ENCODE measurements at places on chromosomes 3 and 15.

DNA sequence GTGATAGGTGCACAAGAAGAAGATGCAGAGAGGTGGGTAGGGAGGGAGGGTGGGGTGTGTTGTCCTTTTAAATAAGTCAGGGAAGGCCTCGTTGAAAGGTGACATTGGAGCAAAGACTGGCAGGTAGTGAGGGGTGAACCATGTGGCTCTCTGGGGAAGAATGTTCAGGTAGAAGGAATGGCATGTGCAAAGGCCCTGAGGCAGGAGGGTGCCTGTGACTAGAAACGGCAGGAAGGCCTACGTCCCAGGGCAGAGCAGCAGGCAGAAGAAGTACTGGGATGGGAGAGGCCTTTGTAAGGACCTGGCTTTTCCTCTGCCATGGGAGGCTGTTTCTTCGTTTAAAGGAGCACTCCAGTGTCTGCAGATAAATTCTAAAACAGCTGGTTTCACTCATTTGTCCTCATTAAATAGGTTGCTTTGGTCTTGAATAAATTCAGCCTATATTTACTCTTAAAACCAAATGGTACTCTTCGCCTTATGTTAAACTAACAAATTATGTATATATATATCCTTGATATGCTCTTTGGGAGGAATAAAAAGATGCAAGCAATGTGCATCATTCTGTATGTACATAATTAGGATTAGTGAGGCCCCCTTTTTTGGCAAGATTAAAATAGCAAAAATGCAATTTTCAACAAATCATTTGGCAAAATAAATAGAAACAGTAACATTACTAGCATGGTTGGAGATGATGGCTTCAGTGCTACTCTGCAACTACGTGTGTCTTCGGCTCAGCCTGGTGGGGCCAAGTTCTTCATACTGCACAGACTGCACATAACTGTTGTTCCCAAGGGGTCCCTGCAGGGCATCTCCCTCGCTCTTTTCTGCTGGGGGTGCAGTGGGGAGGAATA, 151.4 kb downstream of the KLF13 start:
- DNase-seq = no peak

GRCh38 chr3:114453361-114453780, 159.5 kb downstream of the TIGIT start:
- no peak for DNase-seq

- DNase-seq = no peak
Observed at GRCh38 chr15:65856821-65857455, 12.4 kb upstream of the RAB11A start.

DNA sequence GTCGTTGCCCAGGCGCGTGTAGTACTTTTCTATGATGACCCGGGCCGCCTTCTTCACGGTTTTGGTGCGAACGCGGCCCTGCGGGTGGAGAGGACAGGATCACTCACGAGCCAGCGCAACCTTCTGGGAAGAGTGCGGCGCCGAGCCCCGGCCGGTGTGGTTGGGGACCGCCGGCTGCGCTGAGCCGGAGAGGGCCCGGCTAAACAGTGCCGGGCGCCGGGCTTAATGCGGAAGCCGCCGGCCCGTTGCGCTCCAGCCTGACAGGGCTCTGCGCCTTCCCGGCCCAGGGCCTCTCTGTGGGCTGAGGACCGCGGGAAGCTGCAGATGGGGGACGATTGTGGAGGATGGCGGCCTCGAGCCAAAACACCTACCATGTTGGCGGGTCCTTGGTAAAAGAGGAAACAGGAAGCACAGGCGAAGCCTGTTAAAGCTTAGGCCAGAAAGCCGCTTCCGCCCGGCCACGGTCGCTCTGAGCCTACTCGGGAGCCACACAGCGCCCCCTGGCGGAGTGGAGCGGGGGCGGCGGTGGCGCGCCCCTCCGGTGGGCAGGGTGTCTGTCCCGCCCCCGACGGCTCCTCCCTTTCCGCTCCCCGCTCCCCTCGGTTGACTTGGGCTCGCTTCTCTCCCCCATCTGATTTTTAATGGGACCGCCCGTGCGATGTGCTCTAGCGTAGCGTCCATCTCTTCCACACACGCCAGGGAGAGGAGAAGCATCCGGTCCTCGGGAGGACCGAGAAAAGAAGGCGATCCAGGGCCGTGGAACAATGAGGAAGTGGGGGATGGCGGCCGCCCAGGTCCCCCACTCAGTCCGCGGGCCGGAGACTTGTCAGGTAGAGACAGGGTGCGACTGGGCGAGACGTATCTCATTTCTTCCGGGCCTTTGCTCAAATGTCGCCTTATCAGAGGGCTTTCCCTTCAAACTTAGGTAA, at the start of gene RPS17:
RPS17 (minus strand) TSS at position 403 of the 929 bp plus-strand sequence; CDS start at position 374, 29 bp downstream.
- no peak for DNase-seq

GRCh38 chr3:120093911-120094775, at the start of gene GSK3B:
Gene GSK3B (minus strand): TSS chr3:120094447. CDS start chr3:120093434, 1,013 bp downstream.
- DNase-seq = no peak

DNA sequence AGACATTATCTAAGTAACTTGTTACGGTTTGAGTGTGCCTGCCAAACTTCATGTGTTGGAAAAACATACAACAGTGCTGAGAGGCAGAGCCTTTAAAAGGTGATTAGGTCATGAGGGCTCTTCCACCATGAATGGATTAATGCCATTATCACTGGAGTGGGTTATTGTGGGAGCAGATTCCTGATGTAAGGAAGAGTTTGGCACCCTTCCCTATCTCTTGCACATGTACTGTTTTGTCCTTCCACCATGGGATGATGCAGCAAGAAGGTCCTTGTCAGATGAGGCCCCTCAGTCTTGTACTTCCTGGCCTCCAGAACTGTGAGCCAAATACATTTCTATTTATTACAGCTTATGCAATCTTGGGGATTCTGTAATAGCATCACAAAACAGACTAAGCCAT, 413.9 kb downstream of the EPHA3 start:
- DNase-seq = no peak

- no peak for DNase-seq
Observed at GRCh38 chr3:178474526-178474925, 61.7 kb upstream of the KCNMB2 start.

DNA sequence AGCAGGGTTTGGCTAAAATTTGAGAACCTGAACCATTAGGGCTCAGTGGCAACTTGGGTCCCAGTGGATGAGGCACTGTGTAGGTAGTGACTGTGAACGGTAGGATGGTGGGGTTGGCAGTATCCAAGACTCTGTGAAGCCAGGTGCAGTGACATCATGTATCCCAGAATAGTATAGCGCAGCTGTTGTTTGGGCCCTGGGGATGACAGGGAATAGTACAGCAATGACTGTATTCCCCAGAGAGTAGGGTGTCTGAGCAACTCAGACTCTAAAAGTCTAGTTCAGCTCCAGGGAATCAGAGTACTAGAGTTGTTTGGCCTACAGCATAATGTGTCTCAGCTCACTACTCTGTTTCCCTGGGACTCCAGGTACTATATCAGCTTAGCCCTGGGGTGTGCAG, 20.7 kb upstream of the PPP2R3A start:
- no peak for DNase-seq

- DNase-seq = no peak
Observed at GRCh38 chr3:116663161-116664110, 46.1 kb upstream of the TUSC7 start.

DNA sequence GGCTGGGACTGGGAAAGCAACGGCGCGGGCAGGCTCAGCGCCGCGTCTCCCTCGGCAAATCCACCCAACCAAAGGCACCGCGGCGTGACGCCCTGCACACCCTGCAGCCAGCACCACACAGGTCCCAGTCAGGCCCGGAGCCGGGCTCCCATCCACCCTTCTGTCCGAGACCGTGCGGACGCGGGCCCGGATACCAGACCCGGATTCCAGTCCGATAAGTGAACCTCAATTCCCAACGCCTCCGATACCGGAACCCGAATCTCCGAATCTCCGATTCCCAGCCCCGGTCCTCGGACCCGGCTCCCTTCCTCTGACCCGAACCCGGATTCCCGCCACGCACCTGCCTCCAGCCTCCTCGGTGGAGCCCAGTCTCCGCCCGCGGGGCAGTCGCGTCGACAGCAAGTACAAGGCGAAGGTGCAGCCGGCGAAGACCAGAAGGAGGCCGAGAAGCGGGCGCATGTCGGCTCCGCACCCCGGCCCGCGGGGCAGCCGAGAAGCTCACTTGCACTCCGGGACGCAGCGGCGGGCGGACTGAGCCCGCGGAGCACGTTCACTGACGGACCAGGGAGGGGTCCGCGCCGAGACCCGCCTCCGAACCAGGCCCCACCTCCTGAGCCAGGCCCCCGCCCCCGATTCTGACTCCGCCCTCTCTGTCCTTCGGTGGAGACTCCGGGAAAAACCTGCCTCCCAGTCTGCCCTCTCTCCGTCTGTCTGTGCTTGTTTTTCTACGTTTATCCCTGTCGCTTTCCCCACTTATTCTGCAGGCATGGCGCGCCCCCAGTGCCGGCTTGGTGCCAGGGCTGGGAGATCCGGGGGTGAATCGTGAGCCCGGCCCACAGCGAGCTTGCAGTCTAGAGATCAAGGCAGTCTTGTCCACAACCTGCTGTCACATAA, at the start of gene TMEM41A:
TMEM41A (minus strand) TSS at position 533 of the 894 bp plus-strand sequence; CDS start at position 459, 74 bp downstream.
- peak; percentile 78 for DNase-seq

GRCh38 chr3:51669241-51670052, 1.6 kb upstream of the TEX264 start:
- DNase-seq = no peak

DNA sequence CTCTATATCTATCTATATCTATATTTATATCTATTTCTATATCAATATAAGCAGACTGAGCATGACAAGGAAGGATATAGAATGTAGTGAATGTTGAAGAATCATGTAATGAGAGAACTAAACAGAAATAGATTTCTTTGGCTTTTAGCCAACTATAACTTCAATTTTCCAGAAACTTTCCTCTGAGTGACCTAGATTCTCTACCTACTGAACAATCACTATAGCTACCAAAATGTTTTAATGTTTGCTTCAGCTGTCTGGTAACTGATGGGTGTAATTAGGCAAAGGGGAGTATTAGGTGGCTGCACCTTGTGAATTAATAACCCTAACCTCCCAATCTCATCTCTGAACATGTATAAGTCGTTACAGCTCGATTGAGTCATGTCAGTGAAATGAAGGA, 76.4 kb upstream of the ROBO1 start:
- no peak for DNase-seq

DNA sequence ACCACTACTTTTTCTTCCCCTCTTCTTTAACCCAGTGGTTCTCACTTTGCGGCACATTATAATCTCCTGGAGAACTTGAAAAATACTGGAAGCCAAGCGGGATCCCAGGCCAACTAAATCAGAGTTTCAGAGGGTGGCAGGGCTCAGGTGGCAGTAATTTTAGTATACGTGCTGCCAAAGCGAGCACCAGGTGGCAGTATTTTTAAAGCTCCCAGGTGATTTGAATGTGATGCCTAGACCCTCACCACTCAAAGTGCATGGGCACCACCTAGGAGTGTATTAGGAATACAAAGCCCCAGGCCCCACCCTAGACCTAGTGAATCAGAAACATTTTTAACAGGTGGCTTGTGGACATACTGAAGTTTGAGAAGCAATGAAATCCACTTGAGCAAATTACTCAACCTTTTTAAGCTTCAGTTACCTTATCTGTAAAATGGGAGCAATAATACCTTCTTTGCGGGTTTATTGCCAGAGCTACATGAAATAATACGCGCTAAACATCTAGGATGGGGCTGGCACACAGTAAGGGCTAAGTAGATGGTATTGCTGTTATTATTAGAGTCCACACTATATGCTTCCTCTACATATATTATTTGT, 8.3 kb downstream of the B3GALNT1 start:
- DNase-seq = no peak

- DNase-seq = no peak
Observed at GRCh38 chr3:171218069-171218468, 191.5 kb upstream of the SLC2A2 start.

DNA sequence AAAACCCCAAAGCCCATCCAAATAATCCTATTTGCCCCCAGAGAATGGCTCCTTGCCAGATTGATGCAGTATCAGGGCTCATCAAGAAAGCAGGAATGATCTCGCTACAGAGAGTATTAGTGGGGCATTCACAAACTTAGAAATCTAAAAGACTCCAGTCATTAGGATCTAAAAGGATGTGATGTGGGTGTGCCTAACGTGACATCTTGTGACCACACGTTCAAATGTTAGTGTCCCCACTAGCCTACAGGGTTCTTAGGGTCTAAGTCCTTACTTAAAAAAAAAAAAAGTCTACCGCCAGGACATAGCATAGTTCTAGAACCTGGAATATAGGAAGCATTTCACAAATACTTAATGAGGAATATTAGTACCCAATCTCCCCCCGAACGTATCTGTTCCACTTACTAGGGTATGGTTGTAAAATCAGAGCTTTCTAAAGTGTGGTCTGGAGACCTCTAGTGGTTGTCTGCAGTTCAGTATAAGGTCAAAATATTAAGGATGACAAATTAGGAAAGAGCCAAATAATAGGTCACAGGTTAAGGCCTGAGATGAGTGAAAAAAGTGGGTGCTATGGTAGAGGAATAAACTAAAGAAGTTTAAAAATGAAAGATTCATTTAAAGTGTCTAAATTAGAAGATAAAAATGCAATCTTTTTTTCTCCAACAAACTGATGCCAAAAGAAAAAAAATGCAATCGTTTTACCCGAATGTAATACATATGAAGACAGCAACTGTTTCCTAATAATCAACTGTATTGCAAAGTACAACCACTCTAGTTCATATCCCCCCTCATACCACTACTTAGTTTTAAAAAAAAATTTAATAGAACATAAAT, 4.2 kb upstream of the CHRM5 start:
- peak; percentile 30 for DNase-seq

DNA sequence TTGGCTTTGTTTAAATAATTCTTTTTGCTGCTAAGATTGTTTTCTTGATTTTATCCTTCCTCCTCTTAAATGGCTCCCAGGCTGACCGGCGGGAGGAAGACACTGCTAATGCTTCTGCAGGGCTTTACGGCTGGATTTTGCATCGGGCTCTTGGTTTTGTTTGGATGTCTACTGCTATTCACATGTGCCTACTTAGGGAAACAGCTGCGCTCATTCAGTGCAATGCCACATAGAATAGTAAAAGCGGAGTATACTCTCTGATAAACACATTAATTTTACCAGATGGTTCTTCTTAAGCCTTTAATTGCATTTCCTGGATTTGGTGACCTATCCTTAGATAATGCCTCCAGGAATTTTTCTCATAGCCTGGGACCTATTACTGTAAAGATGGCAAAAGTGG, 146.6 kb downstream of the THSD4 start:
- DNase-seq = no peak

DNA sequence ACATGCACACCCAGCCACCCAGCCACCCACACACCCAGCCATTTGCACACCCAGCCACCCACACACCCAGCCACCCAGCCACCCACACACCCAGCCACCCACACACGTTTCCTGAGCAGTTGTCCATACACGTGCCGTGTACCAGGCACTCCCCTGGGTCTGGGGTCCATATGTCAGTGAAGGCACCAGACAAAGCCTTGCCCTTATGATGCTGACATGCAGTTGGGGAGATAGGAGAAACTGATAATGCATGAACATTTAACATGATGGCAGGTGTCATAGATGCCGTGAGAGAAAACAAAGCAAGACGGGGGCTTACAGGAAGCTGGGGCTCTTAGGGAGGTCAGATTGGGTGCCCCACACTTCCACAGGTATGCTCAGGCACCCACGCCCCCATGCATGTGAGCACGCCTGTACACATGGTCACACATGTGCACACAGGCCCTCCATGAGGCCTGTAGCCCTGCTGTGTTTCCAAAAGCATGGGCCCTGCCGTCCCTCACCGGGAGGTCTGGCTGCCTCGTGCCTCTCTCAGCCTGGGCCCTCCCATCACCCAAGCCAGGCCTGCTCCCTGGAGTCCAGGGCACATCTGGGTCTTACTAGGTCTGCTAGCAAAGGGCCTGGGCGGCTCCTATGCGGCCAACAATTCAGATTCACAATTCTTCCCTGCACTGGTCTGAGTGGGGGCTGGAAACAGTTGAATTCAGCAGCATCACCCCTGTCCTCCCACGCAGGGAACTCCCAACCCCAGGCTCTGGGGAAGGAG, 3.6 kb upstream of the DNAJB8 start:
- no peak for DNase-seq
